ENCODE measurements at places on chromosomes 11 and 22. TPM values are rescaled to one million over a fixed set of nuclear protein-coding genes. Genes with fewer than 3 reads are reported as not detected.

The TMEM86A gene
- 0.21 TPM for total RNA-seq

The GPR83 gene
- total RNA-seq = not detected

The SLC17A6 gene
- total RNA-seq = not detected

The PKDREJ gene
- total RNA-seq = not detected

The CYP2D6 gene
- total RNA-seq = 0.61 TPM

The TSGA10IP gene
- total RNA-seq = not detected

The OR51E1 gene
- total RNA-seq = not detected

The GLB1L2 gene
- total RNA-seq = 1.4 TPM

The MAJIN gene
- not detected for total RNA-seq

The SCGB1D2 gene
- total RNA-seq = not detected

The CABP4 gene
- total RNA-seq = not detected

The MPPED1 gene
- total RNA-seq = not detected

The EFCAB6 gene
- total RNA-seq = 0.45 TPM

The TRIM51 gene
- total RNA-seq = not detected

The APOL4 gene
- total RNA-seq = not detected

The VWA5A gene
- 0.31 TPM for total RNA-seq

The TMPRSS13 gene
- not detected for total RNA-seq

The TREH gene
- not detected for total RNA-seq

The UPK3A gene
- total RNA-seq = not detected

The MOB2 gene
- total RNA-seq = 37.2 TPM

The DPP3 gene
- 59.3 TPM for total RNA-seq

The CNIH2 gene
- 2.4 TPM for total RNA-seq

The MS4A3 gene
- not detected for total RNA-seq

The PANX2 gene
- 4.8 TPM for total RNA-seq

The MS4A14 gene
- not detected for total RNA-seq

The GGT1 gene
- total RNA-seq = 110 TPM

The OR51B4 gene
- not detected for total RNA-seq

The ASRGL1 gene
- total RNA-seq = 10.2 TPM

The DENND6B gene
- 3.2 TPM for total RNA-seq

The MUC2 gene
- total RNA-seq = 0.11 TPM

The CHCHD10 gene
- total RNA-seq = 188 TPM

Data from A549 treated with GW870086 at 1 μM for 4 hours (cell line).